ENCODE measurements at places on chromosomes 3 and 15. TPM values are rescaled to one million over a fixed set of nuclear protein-coding genes. Genes with fewer than 3 reads are reported as not detected.

The GPR160 gene
- 0.35 TPM for total RNA-seq

The IL5RA gene
- total RNA-seq: not detected

The PGBD4 gene
- 5.2 TPM for total RNA-seq

The BNC1 gene
- total RNA-seq: 0.18 TPM

The STRA6 gene
- total RNA-seq: 0.98 TPM

The PROS1 gene
- total RNA-seq: 8.8 TPM

The SI gene
- not detected for total RNA-seq

- no peak for DNase-seq
These were observed 675.5 kb downstream of the FHIT start for GRCh38 chr3:60575718-60576272.

DNA sequence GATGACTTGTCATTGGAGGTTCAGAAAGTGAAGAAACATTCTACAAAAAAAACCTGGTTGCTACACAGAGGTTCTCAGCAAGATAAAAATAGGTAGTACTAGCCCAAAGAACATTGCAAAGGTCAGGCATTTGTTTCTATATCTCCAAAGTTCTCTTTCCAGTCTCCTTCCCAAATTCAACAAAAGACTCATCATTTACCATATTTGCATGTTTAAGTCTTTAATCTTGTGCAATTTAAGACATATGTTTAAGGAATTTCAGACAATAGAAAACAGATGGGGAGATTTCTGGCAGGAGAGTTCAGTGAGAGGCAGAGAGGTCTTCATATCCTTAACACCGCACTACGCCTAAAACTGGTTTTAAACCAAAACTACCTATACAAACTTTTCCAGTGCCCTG is 173.8 kb upstream of the THBS1 start:
- no peak for DNase-seq

- DNase-seq: no peak
These were observed 33.6 kb downstream of the MECOM start for GRCh38 chr3:169629895-169630294.

DNA sequence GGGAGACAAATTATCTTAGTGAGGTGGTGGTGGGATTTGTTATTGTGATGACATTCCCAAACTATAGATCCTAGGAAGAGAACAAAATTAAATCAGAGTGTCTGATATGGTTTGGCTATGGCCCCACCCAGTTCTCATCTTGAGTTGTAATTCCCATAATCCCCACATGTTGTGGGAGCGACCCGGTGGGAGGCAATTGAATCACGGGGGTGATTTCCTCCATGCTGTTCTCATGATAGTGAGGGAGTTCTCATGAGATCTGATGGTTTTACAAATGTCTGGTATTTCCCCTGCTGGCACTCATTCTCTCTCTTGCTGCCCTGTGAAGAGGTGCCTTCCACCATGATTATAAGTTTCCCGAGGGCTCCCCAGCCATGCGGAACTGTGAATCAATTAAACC is 62.0 kb downstream of the RPL22L1 start:
- no peak for DNase-seq

- DNase-seq: no peak
These were observed 3.2 kb upstream of the MME start for GRCh38 chr3:155076888-155077287.

- no peak for DNase-seq
These were observed 37.5 kb downstream of the TPM1 start for GRCh38 chr15:63079947-63080626.

DNA sequence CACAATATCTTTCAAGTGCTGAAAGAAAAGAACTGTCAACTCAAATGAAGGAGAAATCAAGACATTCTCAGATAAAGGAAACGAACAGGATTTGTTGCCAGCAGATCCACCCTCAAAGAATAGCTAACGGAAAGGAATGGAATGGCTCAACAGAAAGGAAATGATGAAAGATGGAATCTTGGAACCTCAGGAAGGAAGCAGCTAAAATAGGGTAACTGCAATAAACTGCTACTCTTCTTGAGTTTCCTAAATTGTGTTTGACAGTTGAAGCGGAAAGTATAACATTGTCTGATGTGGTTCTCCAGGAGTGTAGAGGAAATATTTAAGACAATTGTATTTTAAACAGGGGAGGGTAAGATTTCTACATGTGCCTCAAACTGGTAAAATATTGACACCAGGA is 22.0 kb downstream of the PRR23E start:
- no peak for DNase-seq

DNA sequence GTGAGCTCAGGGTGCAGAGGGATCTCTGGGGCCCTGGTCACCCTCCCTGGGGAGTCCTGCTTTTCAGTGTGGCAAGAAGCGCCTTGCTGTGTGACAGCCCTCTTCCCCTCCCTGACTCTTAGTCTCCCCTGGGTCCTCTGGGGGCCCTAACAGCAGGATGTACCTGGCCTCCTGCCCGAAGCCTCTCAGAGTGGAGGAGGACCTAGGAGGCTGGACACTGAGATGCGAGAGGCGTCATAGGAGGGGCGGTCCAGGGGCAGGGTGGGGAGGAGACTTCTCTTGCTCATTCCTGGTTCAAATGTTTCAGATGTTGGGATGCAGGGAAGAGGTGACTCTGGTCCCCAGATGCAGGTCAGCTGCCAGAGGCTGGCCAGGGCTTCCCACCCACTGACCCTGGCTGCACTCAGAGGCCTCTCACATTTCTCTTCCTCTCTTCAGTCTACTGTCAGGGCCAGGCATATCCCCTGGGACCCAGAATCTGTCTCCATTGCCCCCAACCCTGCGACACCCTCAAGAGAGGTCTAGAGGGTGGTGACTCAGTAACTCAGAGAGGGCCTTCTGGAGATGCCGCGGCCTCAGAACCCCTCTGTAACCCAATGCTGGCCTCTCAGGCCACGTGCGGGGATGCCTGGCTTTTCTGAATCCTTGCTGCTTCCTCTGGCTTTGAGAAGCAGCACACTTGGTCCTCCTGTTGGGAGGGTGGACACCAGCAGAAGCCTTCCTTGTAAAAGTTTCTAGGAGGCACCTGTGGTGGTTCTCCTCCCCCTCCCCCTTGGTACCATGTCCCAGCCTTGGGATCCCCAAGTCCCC is 25.9 kb downstream of the SNX33 start:
- DNase-seq: no peak

All from dorsolateral prefrontal cortex (tissue), 122 donors.